Hindlimb muscle (tissue), 1 donor: ENCODE measurements at places on chromosomes 6 and 20. TPM values are rescaled to one million over a fixed set of nuclear protein-coding genes. Genes with fewer than 3 reads are reported as not detected.

Gene RFX6
- not detected for polyA plus RNA-seq

- no peak for DNase-seq
Measured at GRCh38 chr6:53654745-53655240, 10.8 kb downstream of the KLHL31 start.

DNA sequence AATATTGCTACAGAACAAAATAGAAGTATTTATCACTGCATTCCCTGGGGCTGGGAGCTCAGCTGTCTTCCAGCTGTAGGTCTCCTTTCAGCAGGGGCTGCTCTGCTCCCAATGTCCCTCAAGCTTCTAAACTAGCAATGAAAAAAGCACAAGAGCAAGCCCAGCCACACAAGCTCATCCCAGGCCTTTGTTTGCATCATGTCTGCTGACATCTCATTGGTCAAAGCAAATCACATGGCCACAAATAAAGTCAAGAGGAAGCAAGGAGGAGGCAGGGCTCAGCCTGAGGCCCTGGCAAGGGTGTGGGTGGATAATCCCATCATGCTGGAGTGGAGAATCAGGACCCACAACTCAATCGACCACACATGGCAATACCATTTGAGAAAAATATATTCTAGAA lies 2.2 kb upstream of the BFSP1 start:
- DNase-seq: peak; percentile 42

Gene HCK
- polyA plus RNA-seq: 5.0 TPM

DNA sequence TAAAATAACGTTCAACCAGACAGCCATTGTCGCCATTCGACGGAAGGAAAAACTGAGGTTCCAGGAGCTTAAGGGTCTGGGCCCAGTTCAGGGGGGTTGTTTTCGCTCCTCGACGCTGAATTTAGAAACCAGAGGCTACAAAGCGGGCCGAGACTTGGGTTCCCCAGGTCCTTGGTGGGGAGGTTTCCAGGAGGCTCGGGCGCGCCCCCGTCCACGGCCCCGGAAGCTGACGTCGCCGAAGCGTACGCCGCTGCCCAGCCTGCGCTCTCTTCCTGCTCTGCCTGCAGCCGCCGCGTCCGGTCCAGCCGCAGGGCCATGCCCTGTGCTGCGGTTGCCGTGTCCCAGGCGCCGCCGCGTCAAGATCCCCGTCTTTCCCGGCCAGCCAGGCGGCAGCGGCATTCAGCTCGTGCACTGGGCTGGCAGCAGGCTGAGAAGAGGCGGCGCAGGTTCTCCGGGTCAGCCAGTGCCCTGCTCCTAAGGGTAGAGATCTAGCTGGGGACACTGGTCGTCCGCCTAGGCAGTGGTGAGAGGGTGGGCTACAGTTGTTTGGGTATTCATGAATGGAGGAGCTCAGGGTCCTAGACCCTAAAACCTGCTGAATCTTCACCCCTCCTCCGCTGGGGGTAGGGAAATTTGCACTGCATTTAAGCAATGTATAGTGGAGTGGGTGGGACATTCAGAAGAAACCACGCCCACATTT lies 901 bp upstream of the TRIM26 start:
- DNase-seq: peak; percentile 89

Gene SAMD3
- polyA plus RNA-seq: 0.92 TPM

DNA sequence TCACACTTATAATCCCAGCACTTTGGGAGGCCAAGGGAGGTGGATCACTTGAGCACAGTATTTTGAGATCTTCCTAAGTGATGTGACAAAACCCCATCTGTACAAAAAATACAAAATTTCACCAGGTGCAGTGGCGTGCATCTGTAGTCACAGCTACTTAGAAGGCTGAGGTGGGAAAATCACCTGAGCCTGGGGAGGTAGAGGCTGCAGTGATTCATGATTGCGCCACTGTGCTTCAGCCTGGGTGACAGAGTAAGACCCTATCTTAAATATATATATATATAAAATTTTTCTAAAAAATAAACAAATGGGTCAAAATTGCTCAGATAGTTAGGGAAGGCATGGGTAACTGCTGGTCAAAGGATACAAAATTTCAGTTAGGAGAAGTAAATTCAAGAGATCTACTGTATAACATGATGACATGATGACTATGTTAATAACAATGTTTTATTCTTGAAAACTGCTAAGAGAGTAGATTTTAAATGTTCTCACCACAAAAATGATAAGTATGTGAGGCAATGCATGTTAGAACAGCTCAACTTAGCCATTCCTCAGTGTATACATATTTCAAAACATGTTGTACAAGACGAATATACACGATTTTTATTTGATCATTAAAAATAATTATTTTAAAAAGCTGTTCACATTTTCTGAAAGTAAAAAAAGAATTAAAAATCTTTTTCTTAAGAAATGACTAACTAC lies 24.4 kb downstream of the TBC1D32 start:
- DNase-seq: no peak

DNA sequence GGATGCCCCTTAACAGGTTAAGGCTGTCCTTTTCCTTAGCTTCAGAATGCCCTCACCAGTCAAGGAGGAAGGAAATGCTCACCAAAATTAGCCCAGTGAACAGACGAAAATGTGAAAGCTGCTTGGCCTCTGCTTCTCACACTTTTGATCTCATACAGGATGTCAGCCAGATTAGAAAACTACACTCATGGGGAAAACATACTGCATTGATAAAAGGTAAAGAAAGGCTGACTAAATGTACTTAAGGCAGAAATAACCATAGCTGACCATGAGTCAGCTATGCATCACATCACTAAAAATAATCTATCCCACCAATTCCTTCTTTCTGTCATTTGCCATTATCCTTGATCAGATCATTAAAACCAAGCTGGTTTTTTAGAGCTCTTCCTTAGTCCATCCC lies 198.4 kb upstream of the TENT5A start:
- no peak for DNase-seq

GRCh38 chr20:62583424-62583920 lies 58.8 kb upstream of the SLCO4A1 start:
- DNase-seq: peak; percentile 20

DNA sequence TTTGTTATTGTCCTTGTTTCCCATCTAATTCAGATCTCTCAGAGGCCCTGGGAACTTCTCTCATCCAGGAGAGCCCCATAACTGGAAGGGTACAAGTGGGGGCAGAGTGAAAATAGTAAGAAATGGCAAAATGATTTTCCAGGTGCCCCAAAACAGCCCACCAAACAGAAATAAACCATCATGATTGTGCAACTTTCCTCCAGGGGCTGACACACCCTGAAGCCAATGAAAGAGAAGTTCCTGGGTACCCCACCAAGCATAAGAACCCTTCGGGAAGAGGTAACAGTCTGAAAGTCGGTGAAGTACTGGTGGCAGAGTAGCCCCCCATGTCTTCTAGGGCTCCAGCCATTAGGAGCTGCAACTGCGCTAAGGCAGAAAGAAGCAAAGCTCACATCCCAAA lies 282.0 kb downstream of the PTPRT start:
- no peak for DNase-seq

- DNase-seq: peak; percentile 59
Measured at GRCh38 chr6:43247114-43247999, 4.1 kb downstream of the TTBK1 start.

GRCh38 chr6:50891290-50891689 lies 72.6 kb downstream of the TFAP2B start:
- no peak for DNase-seq

DNA sequence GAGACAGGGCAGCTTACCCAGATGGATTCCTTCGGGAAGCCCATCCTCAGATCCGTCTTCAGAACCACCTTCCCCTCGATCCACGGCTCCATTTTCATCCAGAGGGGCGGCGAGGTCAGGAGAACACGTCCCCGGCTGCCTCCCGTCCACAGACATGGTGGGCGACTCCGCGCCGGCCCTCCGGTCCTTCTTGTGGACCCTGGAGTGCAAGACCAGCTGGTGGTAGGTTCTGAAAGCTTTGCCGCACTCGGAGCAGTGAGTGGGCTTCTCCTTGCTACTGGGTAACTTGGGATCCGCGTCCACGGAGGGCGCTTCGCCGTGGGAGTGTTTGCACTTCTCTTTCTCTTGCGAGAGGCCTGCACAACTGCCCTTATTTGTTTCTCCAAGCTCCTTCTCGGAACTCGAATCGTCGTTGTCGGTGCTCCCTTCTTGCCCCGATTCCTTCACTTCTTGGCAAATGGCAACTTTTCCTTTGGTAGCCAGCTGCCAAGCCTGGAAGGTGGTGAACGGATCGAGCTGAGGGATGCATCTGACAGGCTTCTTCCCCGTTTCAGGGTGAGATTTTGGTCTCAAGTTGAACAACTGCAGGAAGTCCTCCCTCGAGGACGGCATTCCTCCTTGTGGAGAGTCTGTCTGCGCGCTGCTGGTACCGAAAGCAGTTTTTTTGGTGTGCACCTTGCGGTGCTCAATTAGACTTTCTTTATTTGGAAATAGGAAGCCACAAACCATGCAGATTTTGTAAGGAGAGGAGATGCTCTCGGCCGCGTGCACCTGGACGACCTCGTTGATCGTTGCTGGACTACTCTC lies 12.0 kb downstream of the ZNF217 start:
- no peak for DNase-seq

Gene SIRPD
- not detected for polyA plus RNA-seq

DNA sequence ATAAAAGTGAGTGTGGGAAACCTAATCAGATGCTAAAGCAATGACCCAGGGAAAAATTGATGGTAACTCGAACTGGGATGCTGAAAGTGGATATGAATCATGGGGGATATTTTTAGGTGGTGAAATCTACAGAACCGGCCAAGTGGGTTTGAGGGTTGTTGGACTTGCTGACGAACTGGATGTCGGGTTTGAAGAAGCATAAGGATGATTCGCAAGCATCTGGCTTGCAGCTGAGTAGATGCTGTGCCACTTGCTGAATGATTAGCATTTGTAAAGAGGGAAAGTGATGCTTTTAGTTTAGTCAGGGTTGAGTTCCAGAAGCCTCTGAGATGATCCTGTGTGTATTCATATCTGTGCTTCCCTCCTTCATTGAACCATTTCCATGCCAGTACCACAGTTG lies 54.9 kb downstream of the UBR2 start:
- no peak for DNase-seq
